Activated gamma-delta T cell (primary cell): ENCODE measurements at places on chromosomes 1 and 21.
A peak's percentile ranks its signal among the peaks of the same experiment; 100 is the strongest.

DNA sequence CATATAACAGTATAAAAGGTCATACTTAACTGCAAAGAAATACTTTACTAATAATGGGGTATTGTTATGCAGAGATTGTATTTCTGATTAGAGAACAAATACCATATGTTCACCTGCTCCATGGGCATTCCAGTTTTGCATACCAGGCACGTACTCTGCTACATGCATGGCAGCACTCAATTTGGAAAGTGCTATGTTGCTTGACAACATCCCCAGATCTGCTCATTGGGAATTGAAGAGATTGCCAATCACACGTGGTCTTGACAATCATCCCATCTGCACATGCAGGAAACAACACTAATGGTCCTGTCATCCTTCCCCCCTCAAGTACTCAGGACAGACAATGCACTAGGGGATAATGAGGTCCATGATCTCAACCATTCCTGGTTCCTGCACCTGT, 63.4 kb upstream of the PDE4B start:
- no peak for DNase-seq

DNA sequence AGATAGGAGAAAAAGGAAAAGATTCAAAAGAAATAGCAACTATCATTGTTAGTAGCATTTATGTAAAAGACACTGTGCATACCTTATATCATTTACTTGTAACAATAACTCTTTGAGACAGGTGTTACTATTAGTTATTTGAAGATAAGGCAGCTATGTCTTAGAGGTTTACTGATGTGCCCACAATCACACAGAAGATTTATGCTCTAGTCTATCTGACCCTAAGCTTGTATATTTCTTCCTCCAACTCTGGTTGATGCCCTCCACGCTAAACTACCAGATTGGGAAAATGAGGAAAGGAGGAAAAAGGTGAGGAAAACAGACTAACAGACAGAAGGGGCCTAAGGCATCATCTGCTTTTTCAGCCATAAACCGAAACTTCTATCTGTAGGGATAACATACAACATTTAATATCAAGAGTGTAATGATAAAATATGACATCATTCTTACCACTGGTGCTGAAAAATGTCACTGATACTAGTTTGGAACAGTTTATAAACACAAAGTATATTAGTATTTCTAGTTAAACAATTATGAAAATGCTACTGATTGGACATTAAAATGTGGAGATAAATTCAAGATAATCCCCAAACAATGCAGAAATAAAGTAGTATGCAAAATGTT, 5.1 kb downstream of the COLGALT2 start:
- no peak for DNase-seq

DNA sequence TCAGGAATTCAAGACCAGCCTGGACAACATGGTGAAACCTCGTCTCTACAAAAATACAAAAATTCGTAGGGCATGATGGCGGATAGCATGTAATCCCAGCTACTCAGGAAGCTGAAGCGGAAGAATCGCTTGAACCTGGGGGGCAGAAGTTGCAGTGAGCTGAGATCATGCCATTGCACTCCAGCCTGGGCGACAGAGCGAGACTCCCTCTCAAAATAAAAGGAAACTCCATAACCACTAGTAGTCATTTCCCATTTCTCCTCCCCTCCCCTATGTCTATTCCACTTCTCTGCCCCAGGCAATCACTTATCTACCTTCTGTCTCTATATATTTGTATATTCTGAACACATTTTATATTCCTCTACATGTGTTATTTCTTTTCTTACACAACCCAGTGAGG, 4.0 kb upstream of the CEP350 start:
- DNase-seq, result no peak

GRCh38 chr1:201019321-201019977, 4.1 kb downstream of the KIF21B start:
- DNase-seq, result peak; percentile 55

- no peak for DNase-seq
These were observed 705.3 kb upstream of the CHRM3 start for GRCh38 chr1:238681021-238681420.

GRCh38 chr1:17165823-17166222, 39.1 kb upstream of the PADI1 start:
- no peak for DNase-seq

DNA sequence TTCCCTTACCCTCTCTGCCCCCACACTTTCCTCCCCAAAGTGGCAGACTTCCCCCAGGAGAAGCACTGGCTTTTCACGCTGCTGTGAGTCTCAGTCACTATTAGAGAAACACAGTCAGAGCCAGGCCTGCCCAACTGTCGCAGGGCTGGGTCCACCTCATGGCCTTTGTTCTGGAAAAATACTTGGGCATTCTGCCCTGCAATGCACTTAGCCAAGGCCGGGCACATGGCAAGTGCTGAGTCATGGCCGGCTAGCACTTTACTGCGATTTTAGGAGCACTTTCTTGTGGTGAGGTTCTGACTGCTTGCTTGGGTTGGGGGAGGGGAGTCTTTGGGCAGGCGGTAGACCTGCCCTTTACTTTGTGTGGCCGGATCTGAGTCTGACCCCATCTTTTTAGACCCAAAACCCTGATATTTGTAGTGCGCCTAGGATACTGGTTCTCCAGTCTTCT, 7.7 kb downstream of the EPHX1 start:
- DNase-seq, result no peak

DNA sequence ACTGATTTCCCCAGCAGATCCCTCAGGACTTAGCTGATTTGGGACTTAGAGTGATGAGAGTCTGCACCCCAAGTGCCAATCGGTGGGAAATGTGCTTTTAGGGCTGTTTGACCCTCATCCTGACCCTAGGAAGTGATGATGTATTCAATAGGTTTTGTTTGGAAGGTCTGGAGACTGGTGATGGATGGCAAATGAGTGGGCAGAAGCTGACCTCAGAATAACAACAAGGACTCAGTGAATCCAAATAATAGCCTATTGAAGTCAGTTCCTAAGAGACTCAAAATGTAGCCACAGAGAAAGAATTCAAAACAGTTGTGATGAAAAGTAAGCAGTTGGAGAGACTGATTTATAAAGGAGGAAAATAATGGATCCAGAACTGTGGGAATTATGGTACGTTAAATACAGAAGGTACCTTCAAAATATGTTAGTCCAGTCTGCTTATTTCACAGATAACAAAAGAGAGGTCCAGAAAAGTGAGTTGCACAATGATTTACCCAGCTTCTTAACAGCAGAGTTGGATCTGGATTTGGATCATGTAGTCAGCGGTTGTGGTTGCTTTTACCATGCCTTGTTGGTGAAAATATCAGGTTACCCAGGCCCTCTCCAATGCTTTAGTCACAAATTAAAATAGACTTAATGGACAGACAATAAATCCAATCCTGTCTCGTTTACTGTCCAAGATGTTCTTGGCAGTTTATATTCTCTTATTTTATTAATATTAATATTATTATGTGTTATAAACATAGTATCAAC, 123.0 kb upstream of the PTBP2 start:
- DNase-seq, result no peak

DNA sequence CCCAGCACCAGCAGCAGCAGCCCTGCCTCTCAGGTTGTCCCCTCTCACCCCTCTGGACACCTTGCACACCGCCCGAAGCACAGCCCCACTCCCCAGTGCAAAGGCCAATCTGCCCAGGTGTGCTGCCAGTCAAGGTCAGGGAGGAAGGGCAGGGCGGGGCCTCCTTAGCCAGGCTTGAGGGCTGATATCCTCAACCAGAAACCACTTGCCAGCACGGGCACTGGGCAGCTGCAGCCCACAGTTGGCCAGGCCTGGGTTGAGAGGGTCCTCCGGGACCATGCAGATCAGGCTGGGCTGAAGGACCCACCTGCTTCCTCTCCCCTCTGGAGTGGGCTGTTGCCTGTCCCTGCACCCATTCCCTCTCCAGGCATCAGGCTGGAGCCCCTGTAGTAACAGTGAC, 588.3 kb downstream of the NPHP4 start:
- DNase-seq, result no peak

DNA sequence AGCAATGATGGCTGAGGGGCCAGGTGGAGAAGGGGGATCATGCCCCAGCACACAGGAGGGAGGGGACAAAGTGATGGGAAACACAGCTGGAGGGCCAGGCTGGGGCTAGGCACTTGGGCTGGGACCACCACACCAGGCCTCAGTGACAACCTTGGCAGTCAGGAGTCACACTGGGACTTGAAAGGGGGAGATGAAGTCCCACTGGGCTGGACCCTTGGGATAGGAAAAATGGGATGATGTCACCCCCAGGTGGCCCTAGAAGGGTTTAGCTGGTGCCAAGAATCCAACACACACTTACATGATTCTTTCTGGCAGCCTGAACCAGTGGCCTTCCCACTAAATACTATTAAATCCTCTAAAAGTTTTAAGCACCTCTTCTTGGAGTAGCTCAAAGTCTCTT, 17.1 kb downstream of the ZBTB17 start:
- no peak for DNase-seq

DNA sequence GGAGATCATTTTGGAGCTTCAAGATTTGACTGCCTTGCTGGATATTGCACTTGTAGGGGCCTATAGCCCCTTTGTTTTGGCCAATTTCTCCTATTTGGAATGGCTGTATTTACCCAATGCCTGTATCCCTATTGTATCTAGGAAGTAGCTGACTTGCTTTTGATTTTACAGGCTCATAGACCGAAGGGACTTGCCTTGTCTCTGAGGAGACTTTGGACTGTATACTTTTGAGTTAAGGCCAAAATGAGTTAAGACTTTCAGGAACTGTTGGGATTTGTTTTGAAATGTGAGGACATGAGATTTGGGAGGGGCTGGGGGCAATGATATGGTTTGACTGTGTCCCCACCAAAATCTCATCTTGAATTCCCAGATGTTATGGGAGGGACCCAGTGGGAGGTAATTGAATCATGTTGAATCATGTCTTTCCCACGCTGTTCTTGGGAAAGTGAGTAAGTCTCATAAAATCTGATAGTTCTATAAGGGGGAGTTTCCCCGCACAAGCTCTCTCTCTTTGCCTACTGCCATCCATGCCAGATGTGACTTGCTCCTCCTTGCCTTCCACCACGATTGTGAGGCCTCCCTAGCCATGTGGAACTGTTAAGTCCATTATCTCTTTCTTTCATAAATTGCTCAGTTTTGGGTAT, 276.1 kb downstream of the LMX1A start:
- DNase-seq, result no peak

DNA sequence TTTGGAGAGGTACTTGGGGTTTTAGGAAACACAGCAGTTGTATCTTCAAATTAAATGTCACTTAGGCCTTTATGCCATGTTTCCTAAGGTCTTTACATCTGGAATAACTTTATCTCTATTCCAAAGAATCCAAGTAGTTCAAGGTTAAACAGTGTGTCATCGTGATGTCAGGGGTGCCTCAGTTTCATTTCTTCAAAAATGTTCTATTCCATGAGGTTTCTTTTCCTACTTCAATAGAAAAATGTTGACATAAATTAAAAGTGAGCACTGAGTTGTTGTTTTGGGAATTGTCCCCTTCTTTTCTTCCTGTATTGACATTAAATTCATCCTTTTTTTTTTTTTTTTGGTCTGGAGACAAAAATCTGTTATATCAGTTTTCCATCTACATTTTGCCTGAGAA, 160.6 kb upstream of the C21orf91 start:
- no peak for DNase-seq

DNA sequence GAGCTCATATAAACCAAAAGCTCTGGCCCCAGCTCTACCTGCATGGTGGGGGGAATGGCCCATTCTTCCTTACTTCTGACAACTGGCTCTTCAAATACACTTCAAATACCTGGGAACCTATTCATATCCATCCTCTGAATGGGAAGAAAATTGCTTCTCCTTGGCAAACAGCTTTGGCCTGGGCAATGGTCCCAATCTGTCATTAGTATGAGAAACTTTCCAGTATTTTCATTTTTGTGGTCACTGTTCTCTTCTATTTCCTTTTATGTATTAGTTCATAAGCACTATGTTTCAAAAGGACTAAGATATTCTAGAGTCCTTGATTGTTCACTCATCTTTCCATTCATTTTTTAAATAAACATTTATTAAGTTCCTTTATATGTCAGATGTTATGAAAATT, 5.2 kb upstream of the HSD3B2 start:
- no peak for DNase-seq

GRCh38 chr1:5757187-5757805, 234.9 kb downstream of the NPHP4 start:
- no peak for DNase-seq

DNA sequence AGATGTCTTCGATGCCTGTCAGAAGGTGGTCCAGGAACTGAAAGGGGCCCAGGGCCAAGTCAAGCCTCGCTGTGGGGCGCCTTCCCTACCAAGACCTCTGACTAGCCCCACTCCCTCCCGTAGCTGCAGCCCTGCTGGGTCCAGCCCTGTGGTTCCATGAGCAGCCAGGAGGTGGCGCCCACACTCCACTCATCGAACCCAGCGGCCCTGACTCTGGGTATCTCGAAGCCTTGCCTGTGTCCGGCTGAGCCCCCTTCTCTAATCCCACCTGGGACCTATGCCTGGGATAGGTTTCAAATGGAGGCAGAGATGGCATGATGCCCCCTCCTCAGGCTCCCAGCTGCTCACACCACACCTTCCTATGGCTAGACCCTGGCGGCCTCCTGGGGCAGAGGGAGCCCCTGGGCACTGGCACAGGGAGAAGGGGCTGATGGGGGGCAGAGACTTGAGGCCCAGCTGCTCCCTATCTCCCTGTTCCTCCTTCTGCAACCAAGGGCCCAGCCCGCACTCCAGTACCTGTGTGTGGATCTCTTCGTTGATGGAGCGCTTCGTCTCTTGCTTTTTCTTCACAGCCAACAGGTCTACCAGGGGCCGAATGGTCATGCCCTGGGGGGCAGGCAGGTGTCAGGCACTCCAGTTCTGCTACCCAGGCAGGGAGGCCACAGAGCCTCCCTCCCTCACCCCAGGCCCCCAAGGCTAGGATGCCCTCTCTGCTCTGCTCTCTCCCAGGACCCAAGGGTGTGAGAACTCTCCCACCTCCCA, 52.0 kb downstream of the SLC9A1 start:
- peak; percentile 48 for DNase-seq

GRCh38 chr1:41888756-41889155, 30.0 kb downstream of the HIVEP3 start:
- no peak for DNase-seq

DNA sequence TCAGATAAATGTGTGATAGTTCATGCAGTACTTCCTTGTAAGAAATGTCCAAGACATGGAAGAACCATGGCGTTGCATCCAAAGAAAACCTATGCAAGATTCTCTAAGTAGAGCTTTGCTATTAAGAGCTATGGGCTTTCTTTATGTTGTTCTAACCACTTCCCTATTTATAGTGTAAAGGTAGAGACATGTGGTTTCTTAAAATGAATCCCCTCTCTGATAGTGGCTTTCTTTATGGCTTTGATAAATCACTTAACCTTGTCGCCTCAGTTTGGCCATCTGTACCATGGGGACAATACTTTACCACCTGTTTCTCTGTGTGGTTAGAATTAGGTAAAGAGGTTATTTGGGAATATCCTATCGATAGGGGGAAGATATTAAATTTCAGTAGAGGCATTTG, 305.5 kb downstream of the NFIA start:
- no peak for DNase-seq

GRCh38 chr1:4002741-4003140, 102.7 kb upstream of the C1orf174 start:
- no peak for DNase-seq

DNA sequence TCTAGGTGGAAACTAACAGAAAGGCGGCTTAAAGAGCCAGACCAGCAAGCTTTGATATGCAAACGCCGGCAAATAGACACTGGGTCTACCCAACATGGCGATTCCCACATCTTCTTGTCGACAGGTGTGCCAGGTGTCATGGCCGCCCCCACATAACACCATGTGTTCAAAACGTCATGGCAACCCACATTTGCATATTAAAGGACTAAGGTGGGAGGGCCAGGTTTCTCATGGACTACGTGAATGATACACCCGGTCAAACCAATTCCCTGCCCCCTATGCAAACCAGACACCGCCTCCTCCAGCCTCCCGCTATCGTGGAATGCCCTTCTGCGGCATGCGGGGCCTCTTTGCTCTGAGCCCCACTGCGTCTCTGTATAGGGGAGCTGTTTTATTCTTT, 41.3 kb downstream of the ICOSLG start:
- no peak for DNase-seq
